Activated CD8-positive, alpha-beta memory T cell treated with anti-CD3 and anti-CD28 coated beads for 48 hours (primary cell): ENCODE measurements at places on chromosomes 12 and 14.

GRCh38 chr12:6860116-6860515 lies 7.2 kb upstream of the TPI1 start:
- no peak for DNase-seq

DNA sequence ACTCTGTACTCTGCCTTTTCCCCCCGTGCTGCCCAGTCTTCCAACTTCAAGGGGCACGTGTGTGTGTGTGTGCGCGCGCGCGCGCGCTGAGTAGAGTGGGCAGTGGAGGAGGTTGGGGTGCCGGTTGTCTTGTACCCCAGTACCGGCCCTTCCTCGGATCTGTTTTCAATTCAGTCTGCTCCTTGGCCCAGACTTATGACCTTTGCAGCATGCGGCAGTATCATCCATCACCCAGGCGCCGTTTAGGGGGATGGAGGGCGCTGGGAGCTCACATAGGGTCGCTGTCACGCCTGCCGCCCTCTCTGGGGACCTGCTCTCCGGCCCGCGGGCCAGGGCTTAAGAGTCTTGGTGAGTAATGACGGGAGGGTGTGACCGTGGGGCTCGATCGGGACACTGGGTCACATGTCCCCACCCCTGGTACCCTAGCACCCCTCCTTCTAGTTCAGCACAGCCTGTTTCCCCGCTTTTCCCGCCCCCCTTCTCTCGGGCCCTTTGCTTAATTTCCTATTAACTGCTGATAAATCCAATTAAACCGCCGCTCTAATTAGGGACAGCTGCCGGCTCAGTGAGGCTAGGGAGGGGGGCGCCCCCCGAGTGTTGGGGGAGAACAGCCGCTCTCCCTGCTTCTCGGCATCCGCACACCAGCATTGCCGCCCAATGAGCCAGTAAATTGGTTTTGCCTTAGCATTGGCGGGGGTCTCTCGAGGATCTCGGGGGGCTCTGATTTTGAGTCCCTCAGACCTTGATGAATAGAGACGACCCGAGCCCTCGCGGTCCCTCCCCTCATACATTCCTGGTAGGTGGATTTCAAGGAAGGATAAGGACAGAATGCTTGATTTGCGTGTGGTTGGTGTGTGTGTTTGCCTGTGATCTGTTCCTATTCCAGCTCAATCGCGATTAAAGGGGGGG lies 9.3 kb downstream of the STAC3 start:
- DNase-seq = no peak

DNA sequence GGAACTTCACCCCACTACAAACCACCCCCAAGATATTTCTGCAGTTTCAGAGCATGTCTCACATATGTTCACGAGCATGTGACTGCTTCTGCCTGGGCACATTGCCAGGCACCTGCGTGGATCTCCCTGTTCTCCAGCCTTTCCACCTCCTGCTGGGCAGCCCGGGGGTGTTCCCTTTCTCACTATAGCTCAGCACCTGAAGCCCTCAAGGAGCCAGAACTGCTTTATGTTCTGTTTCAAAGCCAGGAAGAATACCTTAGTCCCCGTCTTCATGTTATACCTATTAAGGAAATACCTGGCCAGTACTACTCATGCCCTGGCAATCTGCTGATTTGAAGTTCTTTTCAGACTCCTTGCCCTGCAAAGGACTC lies 4.2 kb upstream of the FGF6 start:
- no peak for DNase-seq

GRCh38 chr12:55931317-55931779 lies 386 bp downstream of the DGKA start:
- no peak for DNase-seq

DNA sequence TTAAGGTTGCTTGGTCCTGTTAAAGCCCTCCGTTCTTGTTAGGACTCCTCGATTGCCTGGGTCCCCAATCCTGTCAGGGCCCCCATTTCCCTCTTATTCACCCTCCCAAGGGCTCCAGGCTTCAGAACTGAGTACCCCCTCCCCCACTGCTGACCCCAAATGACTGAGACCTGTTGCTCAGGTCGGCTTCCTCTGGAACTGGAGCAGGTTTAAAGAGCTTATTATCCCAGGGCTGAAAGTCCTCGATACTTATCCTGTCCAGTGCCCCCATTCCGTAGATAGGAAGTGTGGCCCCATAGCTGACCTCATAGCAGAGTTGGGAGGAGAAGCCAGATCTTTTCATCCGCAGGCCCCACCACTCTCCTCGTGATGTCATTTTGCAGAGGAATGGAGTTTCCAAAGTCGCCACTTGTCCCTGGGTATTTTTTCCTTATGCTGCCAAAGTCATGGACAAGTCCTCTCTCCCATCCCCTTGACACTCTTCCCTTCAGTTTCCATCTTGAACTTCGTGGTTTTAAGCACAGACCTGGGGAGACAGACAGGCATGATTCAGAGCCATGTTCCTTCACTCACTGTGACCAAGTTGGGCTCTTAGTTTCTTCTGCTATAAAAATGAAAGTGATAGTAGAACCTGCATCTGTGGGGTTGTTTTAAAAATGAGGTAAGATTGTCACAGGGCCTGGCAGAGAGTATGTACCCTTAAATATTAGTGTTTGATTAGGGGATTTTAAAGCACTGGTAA lies 1.2 kb downstream of the USP30 start:
- DNase-seq = no peak

GRCh38 chr12:47811072-47811396 lies 8.7 kb downstream of the HDAC7 start:
- DNase-seq = no peak

- DNase-seq = no peak
Observed at GRCh38 chr12:46445093-46445492, 72.5 kb upstream of the SLC38A2 start.

- no peak for DNase-seq
Observed at GRCh38 chr14:60839057-60839456, 104.5 kb downstream of the MNAT1 start.
